ENCODE measurements at places on chromosomes 12 and 14. TPM values are rescaled to one million over a fixed set of nuclear protein-coding genes. Genes with fewer than 3 reads are reported as not detected.

Gene GPR135
- total RNA-seq: 3.4 TPM

Gene MIP
- not detected for total RNA-seq

Gene BDKRB1
- total RNA-seq: not detected

Gene SELPLG
- total RNA-seq: 0.34 TPM

Gene NR2C1
- 42.1 TPM for total RNA-seq

- no peak overlapping the region for H3K27ac ChIP-seq
- H3K27me3 ChIP-seq: no peaks in the 10 kb centered on the region
- H3K36me3 ChIP-seq: peaks cover 74% of the 10 kb centered on the region
Observed at GRCh38 chr14:103679351-103679750, 35.9 kb downstream of the XRCC3 start.

DNA sequence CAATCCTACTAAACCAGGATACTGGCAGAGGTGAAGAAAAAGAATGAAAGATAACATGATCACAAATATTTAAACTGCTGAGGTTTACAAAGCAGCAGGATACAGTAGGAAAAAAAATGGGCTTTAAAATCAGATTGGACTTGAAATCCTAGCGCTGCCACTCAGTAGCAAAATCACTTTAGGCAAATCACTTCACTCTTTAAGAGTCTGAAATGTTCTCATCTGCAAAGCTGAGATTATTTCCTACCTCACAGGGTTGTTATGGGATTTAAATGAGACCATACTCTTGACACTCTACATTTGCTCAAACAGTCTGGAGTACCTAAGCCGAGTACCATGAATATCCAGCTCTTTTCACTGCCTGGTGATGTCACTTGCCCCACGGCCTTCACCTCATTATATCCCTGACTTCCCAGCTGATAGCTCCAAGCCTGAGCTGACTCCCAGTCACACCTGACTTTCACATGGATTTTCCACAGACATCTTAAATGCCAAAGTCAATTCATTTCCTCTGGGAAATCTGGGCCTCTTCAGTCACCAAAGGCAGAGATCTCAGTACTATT, 60.2 kb downstream of the UBR7 start:
- peaks cover 4% of the 10 kb centered on the region for H3K4me1 ChIP-seq
- DNase-seq: no peak
- no peaks in the 10 kb centered on the region for H3K27me3 ChIP-seq
- no peak overlapping the region for H3K4me3 ChIP-seq
- peaks cover 12% of the 10 kb centered on the region for H3K36me3 ChIP-seq
- H3K27ac ChIP-seq: no peak overlapping the region

DNA sequence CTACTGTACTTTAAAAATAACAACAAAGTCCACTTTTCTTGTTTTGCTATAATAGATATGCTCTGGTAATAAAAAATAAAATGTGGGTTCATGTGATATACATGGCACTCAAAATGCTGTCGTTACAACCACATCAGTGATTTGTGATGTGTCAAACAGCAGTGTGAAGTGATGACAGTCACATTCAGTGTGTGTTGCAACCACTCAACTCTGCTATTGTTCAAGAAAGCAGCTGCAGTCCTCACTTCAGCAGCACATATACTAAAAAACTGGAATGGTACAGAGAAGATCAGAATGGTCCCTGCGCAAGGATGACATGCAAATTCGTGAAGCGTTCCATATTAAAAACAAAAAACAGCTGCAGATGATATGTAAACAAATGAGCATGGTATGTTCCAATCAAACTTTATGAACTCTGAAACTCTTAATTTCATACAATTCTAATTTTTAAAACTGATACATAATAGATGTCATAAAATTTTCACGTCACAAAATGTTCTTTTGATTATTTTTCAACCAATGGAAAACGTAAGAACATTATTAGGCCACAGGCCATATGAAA, 6.7 kb downstream of the TRMT5 start:
- H3K4me1 ChIP-seq: peaks cover 8% of the 10 kb centered on the region
- DNase-seq: no peak
- H3K27me3 ChIP-seq: no peaks in the 10 kb centered on the region
- H3K4me3 ChIP-seq: no peak overlapping the region
- no peak overlapping the region for H3K27ac ChIP-seq

GRCh38 chr12:131164096-131164872, 210.6 kb downstream of the ADGRD1 start:
- DNase-seq: peak; percentile 7
- no peak overlapping the region for H3K27ac ChIP-seq
- no peaks in the 10 kb centered on the region for H3K4me1 ChIP-seq
- no peak overlapping the region for H3K4me3 ChIP-seq
- H3K27me3 ChIP-seq: no peaks in the 10 kb centered on the region
- no peaks in the 10 kb centered on the region for H3K36me3 ChIP-seq

DNA sequence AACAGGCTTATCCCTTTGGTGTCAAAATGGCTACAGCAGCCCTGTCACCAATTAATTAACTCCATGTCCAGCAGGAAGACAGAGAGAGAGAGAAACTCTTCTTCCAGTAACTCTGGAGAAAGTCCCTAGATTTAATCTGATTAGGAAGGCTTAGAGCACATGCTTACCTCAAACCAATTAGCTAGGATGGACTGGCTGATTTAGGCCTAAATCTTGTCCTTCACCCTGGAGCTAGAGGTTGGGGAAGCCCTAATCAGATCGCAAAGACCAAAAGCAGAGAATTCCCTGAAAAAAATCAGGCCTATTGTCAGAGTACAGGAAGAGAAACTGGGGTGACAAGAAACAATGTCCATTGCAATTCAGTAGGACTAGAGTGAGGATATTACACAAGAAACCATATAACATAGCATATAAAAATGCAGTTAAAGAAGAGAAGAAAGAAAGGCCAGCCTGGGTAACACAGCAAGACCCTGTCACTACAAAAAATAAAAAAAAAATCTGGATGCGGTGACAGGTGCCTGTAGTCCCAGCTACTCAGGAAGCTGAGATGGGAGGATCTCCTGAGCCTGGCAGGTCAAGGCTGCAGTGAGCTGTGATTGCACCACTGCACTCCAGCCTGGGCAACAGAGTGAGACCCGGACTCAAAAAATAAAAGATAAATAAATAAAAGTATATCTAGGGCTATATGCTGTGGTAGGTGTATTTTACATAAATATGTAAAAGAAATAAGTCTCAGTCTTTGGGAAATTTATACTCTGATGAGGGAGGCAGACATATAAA, 34.9 kb upstream of the TUBA1A start:
- H3K4me1 ChIP-seq: peaks cover 5% of the 10 kb centered on the region
- no peak overlapping the region for H3K4me3 ChIP-seq
- no peak overlapping the region for H3K27ac ChIP-seq
- H3K36me3 ChIP-seq: no peaks in the 10 kb centered on the region

DNA sequence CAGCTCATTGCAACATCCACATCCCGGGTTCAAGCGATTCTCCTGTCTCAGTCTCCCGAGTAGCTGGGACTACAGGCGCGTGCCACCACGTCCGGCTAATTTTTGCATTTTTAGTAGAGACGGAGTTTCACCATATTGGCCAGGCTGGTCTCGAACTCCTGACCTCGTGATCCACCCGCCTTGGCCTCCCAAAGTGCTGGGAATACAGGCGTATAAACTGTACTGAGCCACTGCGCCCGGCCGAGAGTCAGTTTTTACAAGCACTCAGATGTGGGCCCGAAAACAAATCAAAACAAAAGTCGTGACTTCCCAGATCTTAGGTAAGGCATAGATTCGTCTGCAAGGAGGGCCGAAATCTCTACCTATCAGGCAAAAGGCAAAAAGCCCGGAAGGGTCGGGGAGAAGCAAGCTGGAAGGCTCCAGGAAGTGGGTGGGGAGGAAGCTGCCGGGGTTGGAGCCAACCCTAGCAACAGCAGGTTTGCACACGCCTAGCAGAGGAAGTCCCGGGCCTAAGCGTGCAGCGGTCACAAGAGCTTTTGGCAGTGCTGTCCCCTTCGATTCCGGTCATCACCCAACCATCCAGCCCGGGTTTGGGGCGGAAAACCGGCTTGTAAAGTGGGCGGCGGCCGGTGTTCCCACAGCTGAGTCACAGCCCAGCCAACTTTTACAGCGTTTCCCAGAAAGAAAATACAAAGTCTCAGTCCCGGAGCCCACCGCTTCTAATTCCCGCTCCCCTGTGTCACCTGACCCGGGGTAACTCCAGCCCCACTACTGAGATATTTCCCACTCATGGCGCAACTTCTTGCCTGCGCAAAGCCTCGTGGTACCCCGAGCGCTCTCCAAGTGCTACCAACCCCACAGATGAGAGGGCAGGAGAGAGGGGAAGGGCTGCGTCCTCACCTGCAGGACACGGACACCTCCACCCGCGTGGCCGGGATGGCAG, 583 bp downstream of the CPNE8 start:
- H3K27ac ChIP-seq: no peak overlapping the region
- peak overlapping the region; percentile 43 for H3K4me3 ChIP-seq
- H3K36me3 ChIP-seq: no peaks in the 10 kb centered on the region
- no peak for DNase-seq
- peaks cover 15% of the 10 kb centered on the region for H3K27me3 ChIP-seq

- no peaks in the 10 kb centered on the region for H3K36me3 ChIP-seq
- no peak overlapping the region for H3K4me3 ChIP-seq
- H3K27me3 ChIP-seq: no peaks in the 10 kb centered on the region
- DNase-seq: peak; percentile 76
- peaks cover 25% of the 10 kb centered on the region for H3K4me1 ChIP-seq
Observed at GRCh38 chr12:32312049-32312670, 87.2 kb upstream of the FGD4 start.

GRCh38 chr12:41407232-41407799, 219.2 kb downstream of the PDZRN4 start:
- no peak for DNase-seq
- no peaks in the 10 kb centered on the region for H3K4me1 ChIP-seq
- no peaks in the 10 kb centered on the region for H3K27me3 ChIP-seq
- no peak overlapping the region for H3K4me3 ChIP-seq
- H3K36me3 ChIP-seq: no peaks in the 10 kb centered on the region
- no peak overlapping the region for H3K27ac ChIP-seq

DNA sequence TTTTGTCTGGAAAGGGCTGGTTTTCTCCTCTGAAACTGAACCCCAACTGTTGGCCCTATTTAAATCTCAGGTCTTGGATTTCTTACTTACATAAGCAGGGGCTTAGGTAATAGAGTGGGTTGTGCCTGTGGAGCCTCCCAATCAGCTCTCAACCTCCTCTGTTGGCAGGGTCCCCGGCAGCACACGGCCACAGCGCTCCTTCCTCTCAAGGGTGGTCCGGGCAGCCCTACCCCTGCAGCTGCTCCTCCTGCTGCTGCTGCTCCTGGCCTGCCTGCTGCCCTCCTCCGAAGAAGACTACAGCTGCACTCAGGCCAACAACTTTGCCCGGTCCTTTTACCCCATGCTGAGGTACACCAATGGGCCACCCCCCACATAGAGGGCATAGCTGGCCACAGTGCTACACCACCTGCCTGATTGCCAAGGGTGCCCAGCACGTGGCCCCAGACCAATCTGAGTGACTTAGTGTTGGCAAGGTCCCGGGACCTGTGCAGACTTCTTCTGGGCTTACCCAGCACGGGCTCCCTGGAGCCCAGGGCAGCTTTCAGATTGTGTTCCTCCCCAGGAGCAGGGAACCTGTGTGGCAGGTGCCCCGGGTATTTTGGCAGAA, 68.9 kb downstream of the ESR2 start:
- H3K36me3 ChIP-seq: peaks cover 8% of the 10 kb centered on the region
- no peak overlapping the region for H3K27ac ChIP-seq
- H3K27me3 ChIP-seq: no peaks in the 10 kb centered on the region
- no peak overlapping the region for H3K4me3 ChIP-seq
- DNase-seq: no peak

- peaks cover 43% of the 10 kb centered on the region for H3K4me1 ChIP-seq
- peaks cover 14% of the 10 kb centered on the region for H3K36me3 ChIP-seq
- H3K4me3 ChIP-seq: no peak overlapping the region
- peak overlapping the region; percentile 0 for H3K27ac ChIP-seq
- H3K27me3 ChIP-seq: no peaks in the 10 kb centered on the region
Observed at GRCh38 chr12:65885716-65886115, 61.4 kb downstream of the HMGA2 start.

- no peak overlapping the region for H3K4me3 ChIP-seq
- DNase-seq: no peak
- no peaks in the 10 kb centered on the region for H3K4me1 ChIP-seq
- peaks cover 11% of the 10 kb centered on the region for H3K27me3 ChIP-seq
Observed at GRCh38 chr12:97941686-97942354, 479.2 kb downstream of the RMST start.

GRCh38 chr12:16515666-16516065, 90.3 kb downstream of the LMO3 start:
- no peak for DNase-seq
- H3K27me3 ChIP-seq: no peaks in the 10 kb centered on the region
- H3K4me1 ChIP-seq: no peaks in the 10 kb centered on the region
- H3K27ac ChIP-seq: no peak overlapping the region
- H3K36me3 ChIP-seq: no peaks in the 10 kb centered on the region

DNA sequence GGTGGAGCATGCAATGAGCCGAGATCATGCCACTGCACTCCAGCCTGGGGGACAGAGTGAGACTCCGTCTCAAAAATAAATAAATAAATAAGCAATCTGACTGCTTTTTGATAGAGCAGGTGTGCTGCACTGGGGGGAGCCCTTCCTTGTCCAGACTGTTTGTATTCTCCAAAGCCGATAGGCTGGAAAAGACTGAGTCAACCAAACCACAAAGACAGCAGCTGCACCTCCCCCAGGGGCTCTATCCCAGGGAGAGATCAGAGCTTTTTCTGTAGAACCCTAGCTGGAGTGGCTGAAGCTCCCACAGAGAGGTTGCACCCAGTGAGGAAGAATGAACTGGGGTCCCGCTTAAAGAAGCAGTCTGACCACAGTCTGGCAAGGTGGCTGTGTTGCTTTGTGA, 45.8 kb upstream of the LALBA start:
- H3K27me3 ChIP-seq: no peaks in the 10 kb centered on the region
- H3K36me3 ChIP-seq: no peaks in the 10 kb centered on the region
- H3K4me1 ChIP-seq: no peaks in the 10 kb centered on the region
- no peak overlapping the region for H3K4me3 ChIP-seq
- no peak for DNase-seq

GRCh38 chr14:22152161-22152870, 436.7 kb downstream of the DAD1 start:
- no peak overlapping the region for H3K4me3 ChIP-seq
- no peaks in the 10 kb centered on the region for H3K27me3 ChIP-seq
- no peak for DNase-seq
- no peaks in the 10 kb centered on the region for H3K36me3 ChIP-seq
- peaks cover 7% of the 10 kb centered on the region for H3K4me1 ChIP-seq

GRCh38 chr14:81033698-81034240, 78.3 kb downstream of the TSHR start:
- no peaks in the 10 kb centered on the region for H3K4me1 ChIP-seq
- no peaks in the 10 kb centered on the region for H3K36me3 ChIP-seq
- H3K27ac ChIP-seq: no peak overlapping the region
